ENCODE measurements at places on chromosomes 2 and 18. TPM values are rescaled to one million over a fixed set of nuclear protein-coding genes. Genes with fewer than 3 reads are reported as not detected.

The CXCR4 gene
- 1,915 TPM for total RNA-seq

The CHRNG gene
- total RNA-seq = not detected

The MXD1 gene
- 80.9 TPM for total RNA-seq

The CPSF3 gene
- 19.1 TPM for total RNA-seq

The TANK gene
- total RNA-seq = 275 TPM

The ITPRIPL1 gene
- total RNA-seq = 4.7 TPM

The SPR gene
- 1.2 TPM for total RNA-seq

The CXCR1 gene
- total RNA-seq = 0.10 TPM
